ENCODE measurements at places on chromosomes 3 and 15. TPM values are rescaled to one million over a fixed set of nuclear protein-coding genes. Genes with fewer than 3 reads are reported as not detected.

DNA sequence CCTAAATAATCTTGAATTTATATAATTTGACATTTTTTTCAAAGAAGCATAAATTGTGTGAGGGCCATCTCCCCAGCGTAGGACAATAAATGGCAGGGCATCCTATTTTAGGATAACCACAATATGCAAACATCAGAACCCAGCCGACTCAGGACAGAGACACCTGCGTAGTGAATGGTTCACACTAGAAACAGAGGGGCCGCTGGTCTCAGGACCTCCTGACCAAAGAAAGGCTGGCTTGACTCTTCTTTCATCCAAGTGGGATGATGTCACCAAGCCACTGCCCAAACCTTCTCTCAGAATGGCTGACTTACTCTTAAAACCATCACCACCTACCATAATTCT lies 162.1 kb downstream of the FOXP1 start:
- no peak for DNase-seq

- no peak for DNase-seq
Measured at GRCh38 chr15:40928821-40929659, at the start of gene DLL4. Gene DLL4 (plus strand): TSS chr15:40929340. CDS start chr15:40929669, 329 bp downstream.

GRCh38 chr3:107826727-107827126 lies 264.1 kb downstream of the CD47 start:
- no peak for DNase-seq

The RTP1 gene
- not detected for total RNA-seq

The IMPG2 gene
- total RNA-seq, result 0.20 TPM

- DNase-seq, result no peak
Measured at GRCh38 chr3:4997946-4998345, 18.7 kb downstream of the BHLHE40 start.

DNA sequence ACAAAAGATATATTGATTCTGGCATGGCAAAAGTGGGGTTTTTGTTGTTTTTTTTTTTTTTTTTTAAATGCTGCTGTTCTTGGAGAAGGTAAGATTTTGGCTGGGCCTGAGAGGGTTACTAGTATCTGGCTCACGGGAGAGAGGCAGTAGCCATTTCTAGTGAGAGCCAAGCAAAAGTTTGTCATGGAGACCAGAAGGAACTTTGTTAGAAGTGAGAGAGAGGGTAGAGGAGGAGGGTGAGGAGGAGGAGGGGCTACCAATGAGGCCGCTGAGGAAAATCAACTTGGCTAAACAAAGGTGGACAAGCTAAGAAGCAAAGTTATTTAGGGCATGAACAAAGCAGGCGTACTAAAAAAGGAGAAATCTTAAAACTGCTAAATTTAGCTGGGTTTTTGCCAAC lies 48.9 kb upstream of the STRIT1 start:
- DNase-seq, result no peak

The FBXO40 gene
- not detected for total RNA-seq

The TRH gene
- not detected for total RNA-seq

GRCh38 chr3:78569804-78570203 lies 1198.0 kb downstream of the ROBO1 start:
- DNase-seq, result no peak

- no peak for DNase-seq
Measured at GRCh38 chr3:129224984-129225393, 24.4 kb upstream of the COPG1 start.

DNA sequence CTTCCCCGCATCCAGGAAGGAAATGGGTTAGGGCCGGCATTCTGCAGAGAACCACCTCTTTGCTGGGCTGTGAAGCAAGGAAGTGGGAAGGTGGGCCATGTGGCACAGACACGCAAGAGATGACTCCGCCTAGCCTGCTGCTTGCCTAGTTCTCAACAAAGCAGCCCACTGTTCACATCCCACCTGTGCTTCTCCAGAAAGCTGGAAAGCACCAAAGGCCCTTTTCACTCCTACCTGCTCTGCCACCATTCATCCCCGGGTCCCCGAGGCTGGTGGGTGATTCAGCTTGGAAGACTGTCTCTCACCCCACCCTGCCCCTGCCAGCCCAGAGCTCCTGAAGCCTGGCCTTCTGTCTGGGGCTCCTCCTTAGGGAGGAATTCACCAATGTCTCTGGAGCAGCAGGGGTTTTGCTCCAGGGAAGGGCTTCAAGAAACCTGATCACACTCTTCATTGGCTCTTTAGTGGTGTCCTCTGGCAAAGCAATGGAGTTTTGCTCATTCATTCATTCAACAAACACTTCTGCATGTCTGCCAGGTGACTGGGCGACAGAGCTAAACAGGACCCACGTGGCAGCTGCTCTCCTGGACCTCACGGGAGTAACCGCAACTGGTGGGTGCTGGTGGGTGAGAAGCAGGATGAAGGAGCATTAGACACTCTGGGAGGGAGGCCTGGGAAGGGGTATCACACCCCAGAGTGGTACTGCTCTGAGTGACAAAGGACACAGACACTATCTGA lies 145.4 kb upstream of the TLE3 start:
- DNase-seq, result no peak

The CPB1 gene
- not detected for total RNA-seq

- DNase-seq, result no peak
Measured at GRCh38 chr3:152314677-152315353, 46.1 kb downstream of the MBNL1 start.

GRCh38 chr3:169348929-169349621 lies 314.4 kb downstream of the MECOM start:
- no peak for DNase-seq

DNA sequence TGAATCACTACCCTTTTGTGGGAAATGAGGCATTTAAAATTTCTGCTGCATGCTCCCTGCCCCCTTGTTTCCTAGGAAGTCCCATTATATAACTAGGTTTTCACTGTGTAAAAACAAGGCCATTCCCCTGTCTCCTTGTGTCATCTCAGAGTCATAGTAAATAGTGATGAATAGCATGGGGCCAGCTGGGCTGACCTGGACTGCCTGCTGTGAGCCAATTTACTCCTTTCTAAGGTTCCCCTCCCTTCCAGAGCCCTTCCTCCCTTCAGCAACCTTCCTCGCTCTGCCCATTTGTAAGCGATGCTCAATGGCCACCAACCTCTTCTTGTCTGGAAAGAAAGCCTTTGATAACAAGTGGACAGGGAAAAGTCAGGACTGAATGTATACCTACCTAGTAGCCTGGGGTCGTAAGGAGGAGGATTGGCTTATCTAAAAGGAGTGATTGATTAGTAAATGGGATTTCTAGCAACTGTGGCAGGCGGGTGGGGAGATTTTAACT lies 11.7 kb downstream of the ITGA11 start:
- no peak for DNase-seq

The KIF7 gene
- total RNA-seq, result 2.7 TPM

The MCCC1 gene
- total RNA-seq, result 32.8 TPM

GRCh38 chr3:23876923-23877322 lies 39.9 kb downstream of the NKIRAS1 start:
- no peak for DNase-seq

- no peak for DNase-seq
Measured at GRCh38 chr3:188947401-188948280, 224.1 kb upstream of the TPRG1 start.

DNA sequence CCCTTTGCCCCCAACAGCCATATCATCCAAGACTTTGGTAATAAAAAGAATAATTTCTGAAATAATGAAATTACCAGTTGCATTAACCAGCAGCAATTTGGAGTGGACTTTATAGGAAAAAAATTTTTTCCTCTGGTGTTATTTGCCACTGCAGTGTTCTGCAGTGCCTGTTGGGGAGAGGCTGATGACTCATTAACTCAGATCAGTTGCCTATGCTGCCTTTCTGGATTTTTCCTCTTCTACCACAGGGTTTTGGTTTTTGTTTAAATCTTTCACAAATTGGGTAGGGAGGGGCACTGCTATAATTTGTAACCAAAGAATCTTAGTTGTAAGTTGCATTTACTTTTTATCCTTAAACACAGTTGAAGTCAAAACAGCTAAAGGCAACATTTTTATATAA lies 22.7 kb downstream of the ATP6V1A start:
- DNase-seq, result no peak

The DUOX2 gene
- total RNA-seq, result not detected

- no peak for DNase-seq
Measured at GRCh38 chr3:56123487-56123886, 344.8 kb downstream of the ERC2 start.

DNA sequence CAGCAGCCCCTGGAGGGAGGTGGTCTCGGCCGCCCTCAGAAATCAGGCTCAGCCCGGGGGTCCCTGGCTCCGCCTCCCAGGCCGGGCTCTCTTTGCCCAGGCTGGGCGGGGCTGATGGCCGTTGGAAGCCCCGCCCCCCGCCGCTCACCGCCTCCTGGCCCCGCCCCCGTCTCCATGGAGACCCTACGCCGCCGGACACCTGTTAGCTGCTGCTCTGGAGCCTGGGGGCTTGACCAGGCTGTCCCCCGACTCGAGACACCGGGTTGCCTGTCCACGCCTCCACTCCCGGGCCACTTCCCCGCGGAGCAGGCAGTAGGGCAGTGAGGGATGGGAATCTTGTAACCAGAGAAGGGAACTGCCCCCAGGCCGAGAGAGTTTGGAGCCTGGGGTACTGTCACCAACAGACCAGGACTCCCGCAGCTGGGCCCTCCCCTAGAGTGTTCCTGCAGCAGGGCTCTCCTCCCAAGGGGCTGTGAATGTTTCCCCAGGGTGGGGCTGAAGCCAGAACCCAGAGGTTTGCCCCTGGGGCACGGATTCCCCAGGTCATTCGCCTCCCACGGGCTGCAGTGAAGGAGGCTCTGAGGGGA lies 27.8 kb upstream of the RPL32 start:
- no peak for DNase-seq

DNA sequence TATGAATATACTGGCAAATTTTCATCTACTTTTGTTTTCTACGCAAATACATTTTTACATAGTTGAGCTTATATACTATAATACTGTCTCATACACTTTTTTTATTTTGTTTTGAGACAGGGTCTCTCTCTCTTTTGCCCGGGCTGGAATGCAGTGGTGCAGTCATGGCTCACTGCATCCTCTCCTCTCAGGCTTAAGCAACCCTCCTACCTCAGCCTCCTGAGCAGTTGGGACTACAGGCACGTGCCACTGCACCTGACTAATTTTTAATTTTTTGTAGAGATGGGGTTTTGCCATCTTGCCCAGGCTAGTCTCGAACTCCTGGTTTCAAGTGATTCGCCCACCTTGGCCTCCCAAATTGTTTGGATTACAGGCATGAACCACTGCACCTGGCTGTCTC lies 25.9 kb downstream of the HACL1 start:
- DNase-seq, result no peak

- DNase-seq, result no peak
Measured at GRCh38 chr3:159187232-159187631, 385.4 kb downstream of the MFSD1 start.

- no peak for DNase-seq
Measured at GRCh38 chr3:80000022-80000421, 232.2 kb upstream of the ROBO1 start.

DNA sequence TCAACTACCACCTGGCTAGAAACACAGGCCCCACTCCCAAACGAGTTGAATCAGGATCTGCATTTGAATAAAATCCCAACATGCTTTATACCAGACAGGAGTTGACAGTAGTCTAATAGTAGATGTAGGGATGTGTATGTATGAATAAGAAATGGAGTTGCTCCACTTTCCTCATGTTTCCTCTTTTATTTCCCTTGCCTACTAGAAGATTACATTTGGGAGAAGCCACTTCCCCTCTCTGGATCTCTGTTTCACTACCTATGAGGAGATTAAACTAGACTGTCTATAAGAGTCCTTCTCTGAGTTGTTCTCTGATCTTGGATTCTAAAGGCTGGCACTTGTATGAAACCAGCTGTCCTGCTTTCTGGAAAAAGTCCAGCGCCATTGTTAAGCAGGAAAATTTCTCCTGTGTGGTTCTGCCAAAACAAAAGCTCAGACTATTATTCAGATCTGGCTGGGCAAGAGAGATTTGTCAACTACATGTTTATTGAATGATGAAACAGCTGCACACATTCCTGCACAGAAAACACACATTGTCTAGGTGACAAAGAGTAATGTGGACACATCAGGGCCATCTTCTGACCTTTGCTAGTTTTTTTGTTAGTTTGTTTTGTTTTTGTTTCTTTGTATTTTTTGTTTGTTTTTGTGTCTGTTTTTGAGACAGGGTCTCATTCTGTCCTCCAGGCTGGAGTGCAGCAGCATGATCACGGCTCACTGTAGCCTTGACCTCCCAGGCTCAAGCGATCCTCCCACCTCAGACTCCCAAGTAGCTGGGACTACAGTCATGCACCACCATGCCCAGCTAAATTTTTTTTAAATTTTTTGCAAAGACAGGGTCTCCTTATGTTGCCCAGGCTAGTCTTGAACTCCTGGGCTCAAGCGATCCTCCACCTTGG lies 29.9 kb downstream of the ACP3 start:
- no peak for DNase-seq

- DNase-seq, result no peak
Measured at GRCh38 chr15:95845862-95846515, 484.5 kb upstream of the NR2F2 start.

The ARGFX gene
- total RNA-seq, result not detected

GRCh38 chr3:35042210-35042991 lies 596.9 kb upstream of the ARPP21 start:
- DNase-seq, result no peak
